ENCODE measurements at places on chromosomes 6 and 20.

DNA sequence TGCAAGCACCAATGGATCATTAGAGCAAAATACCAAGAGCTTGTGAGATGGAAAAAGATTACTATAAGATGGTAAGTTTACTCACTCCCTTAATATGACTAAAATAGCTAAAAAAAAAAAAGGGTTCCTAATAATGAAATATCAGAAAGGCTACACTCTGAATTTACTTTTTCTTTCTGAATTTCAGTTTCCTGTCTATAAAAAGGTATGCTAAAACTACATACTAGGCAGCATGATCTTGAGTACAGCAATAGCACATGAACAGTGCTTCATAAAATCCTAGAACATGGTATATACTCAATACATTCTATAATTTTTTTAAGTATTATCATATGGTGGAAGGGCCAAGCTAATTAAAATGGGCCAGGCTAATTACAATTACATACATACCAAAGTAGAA lies 24.0 kb upstream of the FAM135A start:
- no peak for DNase-seq

DNA sequence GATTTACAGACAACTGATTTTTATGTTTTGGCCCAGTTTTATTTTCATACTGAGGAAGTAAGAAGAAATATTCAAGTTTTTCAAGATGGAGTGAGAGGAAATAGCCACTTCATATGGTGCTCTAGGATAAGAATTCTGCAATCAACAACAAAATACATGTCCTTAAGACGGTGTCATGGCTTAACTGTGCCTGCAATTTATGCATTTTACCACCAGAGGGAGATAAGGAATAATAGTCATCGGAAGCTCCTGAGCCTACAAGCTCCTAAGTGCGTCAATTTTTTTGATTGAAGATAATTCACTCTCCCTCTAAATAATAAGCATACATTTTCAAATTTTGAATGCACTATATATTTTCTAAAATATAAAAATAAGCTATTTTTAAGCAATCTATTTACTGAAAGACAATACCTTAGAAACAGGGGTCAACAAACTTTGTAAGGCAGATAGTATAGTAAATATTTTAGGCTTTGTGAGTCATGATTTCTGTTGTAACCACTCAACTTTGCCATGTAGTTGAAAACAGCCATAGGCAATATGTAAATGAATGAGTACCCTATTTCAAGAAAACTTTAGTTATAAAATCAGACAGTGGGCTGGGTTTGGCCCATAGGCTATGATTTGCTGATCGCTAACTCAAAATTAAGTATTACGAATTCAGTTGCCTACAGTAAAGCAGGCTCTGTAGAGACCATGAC lies 230.9 kb upstream of the DTNBP1 start:
- DNase-seq = no peak

DNA sequence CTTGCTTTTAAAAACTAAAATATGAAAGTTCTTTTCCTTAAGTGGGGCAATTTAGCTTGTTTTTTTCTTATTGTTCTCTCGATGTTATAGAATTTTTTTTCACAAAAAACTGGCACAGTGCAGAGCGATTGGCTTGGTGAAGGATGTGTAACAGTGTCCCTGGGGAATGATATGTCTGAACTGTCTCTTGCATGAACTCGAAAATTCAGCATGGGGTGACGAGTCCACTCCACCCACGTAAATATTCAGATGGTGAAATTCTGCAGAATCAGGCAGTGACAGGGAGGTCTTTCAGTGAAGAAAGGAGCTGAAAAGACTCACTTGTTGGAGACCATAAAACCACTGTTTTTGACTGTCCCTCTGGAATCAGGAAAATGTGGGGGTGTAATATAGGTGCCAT lies 505.3 kb downstream of the MMUT start:
- no peak for DNase-seq

DNA sequence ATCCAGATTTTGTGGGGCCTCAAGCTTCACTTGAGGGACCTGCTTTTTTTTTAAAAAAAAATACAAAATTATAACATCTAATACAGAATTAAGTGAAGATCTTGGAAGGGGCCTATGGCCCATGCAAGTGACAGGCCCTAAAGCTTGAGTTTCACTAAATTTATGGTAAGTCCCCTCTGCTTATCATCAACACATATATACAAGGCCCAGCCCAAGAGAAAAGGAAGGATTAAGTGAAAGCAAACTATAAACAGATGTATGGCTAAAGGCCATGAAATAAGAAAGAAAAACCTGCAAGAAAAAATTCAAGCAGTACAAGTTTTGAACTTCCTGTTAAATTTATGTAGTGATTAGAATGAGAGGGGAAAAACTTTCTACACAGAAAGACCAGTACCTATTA lies 86.8 kb downstream of the CDC40 start:
- DNase-seq = no peak

GRCh38 chr6:16398587-16398986 lies 160.2 kb downstream of the GMPR start:
- peak; percentile 47 for DNase-seq

Measured in GM04504 (cell line).